ENCODE measurements at places on chromosomes 7 and 10.

GRCh38 chr7:68629-69028 lies 123.7 kb upstream of the FAM20C start:
- DNase-seq = no peak

DNA sequence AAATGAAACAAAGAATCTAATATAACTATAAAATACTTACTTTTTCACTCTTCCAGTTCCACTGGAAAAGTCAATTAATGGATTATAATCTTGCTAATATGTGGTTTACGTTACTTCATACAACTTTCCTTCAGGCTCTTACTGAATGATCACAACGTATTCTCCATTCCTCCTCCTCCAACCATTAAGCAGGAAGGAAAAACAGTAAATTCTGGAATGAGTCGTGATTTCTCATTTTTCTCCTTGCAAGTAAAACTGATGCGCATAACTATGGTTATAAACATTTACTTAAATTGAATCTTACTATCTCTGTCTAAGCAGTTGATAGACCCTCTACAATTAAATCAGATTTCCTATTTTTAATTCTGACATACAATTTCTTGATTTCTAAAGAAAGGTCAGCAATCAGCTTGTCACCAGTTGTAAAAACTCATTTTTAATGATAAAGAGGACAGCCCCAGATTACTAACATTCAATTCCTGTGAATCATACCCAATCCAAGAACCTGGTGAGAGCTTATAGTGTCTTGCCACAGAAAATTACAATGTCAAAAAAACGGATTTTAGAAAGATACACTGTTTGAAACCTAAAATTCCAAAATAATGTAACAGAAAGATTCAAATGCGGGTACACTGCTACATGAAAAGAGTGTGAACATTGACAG lies 64.3 kb downstream of the EZH2 start:
- no peak for DNase-seq

- no peak for DNase-seq
Observed at GRCh38 chr7:22653951-22654350, 73.0 kb upstream of the IL6 start.

GRCh38 chr10:125201108-125201524 lies 40.8 kb upstream of the CTBP2 start:
- DNase-seq = no peak
